B cell (primary cell): ENCODE measurements at places on chromosomes 5 and 9. TPM values are rescaled to one million over a fixed set of nuclear protein-coding genes. Genes with fewer than 3 reads are reported as not detected.

ANKRD34B gene
- total RNA-seq = not detected in 2 replicates

PCDHA2 gene
- total RNA-seq = not detected in 2 replicates

SLC6A7 gene
- total RNA-seq = not detected in 2 replicates

BTNL9 gene
- 160 and 173 TPM in 2 replicates for total RNA-seq

GPR21 gene
- 2.3 and 2.5 TPM in 2 replicates for total RNA-seq

SLC22A4 gene
- 0.27 TPM in 1 of 2 replicates, not detected in the other for total RNA-seq

MORN5 gene
- not detected in 2 replicates for total RNA-seq

SLC6A18 gene
- not detected in 2 replicates for total RNA-seq

SELENOP gene
- total RNA-seq = 0.12 TPM in 1 of 2 replicates, not detected in the other

GFPT2 gene
- total RNA-seq = 1.6 and 2.8 TPM in 2 replicates

ZNF658 gene
- total RNA-seq = 6.0 and 8.1 TPM in 2 replicates

SLC25A25 gene
- 12.1 and 12.4 TPM in 2 replicates for total RNA-seq

CAMK2A gene
- not detected in 2 replicates for total RNA-seq

HCN1 gene
- total RNA-seq = not detected in 2 replicates

PLEKHG4B gene
- 0.10 TPM in 1 of 2 replicates, not detected in the other for total RNA-seq

RAD50 gene
- 31.7 and 32.7 TPM in 2 replicates for total RNA-seq

RNF130 gene
- 25.8 and 28.4 TPM in 2 replicates for total RNA-seq

PLAC8L1 gene
- 0.49 and 0.51 TPM in 2 replicates for total RNA-seq

LRRC19 gene
- not detected in 2 replicates for total RNA-seq

ADGRV1 gene
- total RNA-seq = 0.10 TPM in 1 of 2 replicates, not detected in the other

TMEM215 gene
- total RNA-seq = not detected in 2 replicates

FST gene
- total RNA-seq = not detected in 2 replicates

CCDC192 gene
- not detected in 2 replicates for total RNA-seq

PRRC1 gene
- 33.7 and 35.5 TPM in 2 replicates for total RNA-seq

PCDHGB4 gene
- 1.6 and 1.8 TPM in 2 replicates for total RNA-seq

TAF11L5 gene
- total RNA-seq = not detected in 2 replicates

ANKRD33B gene
- 23.4 and 24.8 TPM in 2 replicates for total RNA-seq

CAVIN4 gene
- 0.17 and 0.19 TPM in 2 replicates for total RNA-seq

KCNV2 gene
- total RNA-seq = not detected in 2 replicates

HK3 gene
- 0.12 and 0.30 TPM in 2 replicates for total RNA-seq

SLC28A3 gene
- total RNA-seq = not detected in 2 replicates

IFNA4 gene
- not detected in 2 replicates for total RNA-seq

NEUROG1 gene
- total RNA-seq = not detected in 2 replicates

TLE1 gene
- 27.6 and 33.5 TPM in 2 replicates for total RNA-seq

ADGRD2 gene
- not detected in 2 replicates for total RNA-seq

SPATA31D4 gene
- not detected in 2 replicates for total RNA-seq

RASGRF2 gene
- 0.24 and 0.37 TPM in 2 replicates for total RNA-seq

ZNF366 gene
- total RNA-seq = not detected in 2 replicates

LCN2 gene
- not detected in 2 replicates for total RNA-seq
